Iris pigment epithelial cell (primary cell): ENCODE measurements at places on chromosomes 2 and 18.

- DNase-seq = peak; percentile 77
Measured at GRCh38 chr18:3451989-3452749, 2.2 kb downstream of the TGIF1 start.

GRCh38 chr2:98702127-98702802 lies 28.7 kb downstream of the MGAT4A start:
- no peak for DNase-seq

DNA sequence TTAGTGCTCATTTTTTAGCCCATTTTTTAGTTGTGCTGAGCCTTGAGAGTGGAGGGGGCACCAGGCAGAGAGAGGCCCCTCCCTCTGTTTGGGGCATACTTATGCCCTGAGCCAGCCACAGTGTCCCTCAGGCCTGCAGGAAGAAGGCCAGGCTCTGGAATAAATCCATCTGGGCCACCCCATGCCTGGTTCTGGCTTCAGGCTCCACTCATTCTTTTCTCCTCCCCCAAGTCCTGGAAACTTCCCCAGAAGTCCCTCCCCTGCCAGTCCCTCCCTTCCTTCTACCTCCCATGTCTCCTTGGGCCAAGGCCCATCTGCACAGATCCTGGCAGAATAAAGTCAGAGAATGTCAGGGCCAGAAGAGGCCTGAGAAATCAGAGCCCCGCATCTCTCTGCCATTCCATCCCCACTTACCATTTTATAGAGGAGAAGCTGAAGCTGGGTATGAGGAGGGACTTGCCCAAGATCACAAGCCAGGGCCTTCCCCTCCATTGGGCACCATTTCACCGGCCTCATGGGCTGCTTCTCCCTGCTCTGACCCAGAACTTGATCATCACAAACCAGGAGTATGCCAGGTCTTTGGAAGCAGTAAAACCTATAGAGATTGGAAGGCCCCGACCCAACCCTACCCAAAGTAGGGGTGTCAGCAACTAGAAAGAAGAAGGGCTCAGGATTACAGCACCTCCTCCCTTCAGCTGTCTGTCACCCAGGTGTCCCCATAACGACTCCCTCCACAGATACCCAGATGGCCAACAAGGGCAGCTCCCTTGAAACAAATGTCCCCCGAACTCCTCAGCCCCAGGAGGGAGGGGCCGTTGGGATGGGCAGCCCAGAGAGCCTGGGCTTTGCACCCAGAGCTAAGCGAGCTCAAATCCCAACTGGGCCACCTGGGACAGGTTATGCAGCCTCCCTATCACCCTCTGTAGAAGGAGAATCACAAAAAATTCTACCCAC lies 108.4 kb downstream of the POLR1A start:
- DNase-seq = peak; percentile 16

DNA sequence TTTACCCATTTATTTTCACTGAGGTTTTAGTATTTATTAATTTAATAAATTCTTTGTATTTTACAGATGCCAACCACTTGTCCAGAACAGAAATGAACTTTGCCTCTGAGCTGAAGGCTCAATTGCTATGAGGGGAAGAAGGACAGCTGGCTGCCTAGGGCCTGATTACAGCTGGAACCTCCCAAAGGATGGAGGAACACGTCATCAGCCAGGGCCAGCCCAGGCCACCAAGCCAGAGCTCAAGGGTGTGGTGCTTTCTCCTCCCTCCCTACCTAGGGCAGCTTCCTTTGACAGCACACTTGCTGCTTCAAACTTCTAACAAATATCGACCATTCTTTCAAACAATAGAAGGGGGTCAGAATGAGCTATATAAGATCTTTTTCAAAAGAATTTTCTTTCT lies 19.7 kb upstream of the RIOK3 start:
- no peak for DNase-seq

GRCh38 chr18:27666016-27666415 lies 480.9 kb upstream of the CHST9 start:
- DNase-seq = no peak
